ENCODE measurements at places on chromosomes 6 and 20.

DNA sequence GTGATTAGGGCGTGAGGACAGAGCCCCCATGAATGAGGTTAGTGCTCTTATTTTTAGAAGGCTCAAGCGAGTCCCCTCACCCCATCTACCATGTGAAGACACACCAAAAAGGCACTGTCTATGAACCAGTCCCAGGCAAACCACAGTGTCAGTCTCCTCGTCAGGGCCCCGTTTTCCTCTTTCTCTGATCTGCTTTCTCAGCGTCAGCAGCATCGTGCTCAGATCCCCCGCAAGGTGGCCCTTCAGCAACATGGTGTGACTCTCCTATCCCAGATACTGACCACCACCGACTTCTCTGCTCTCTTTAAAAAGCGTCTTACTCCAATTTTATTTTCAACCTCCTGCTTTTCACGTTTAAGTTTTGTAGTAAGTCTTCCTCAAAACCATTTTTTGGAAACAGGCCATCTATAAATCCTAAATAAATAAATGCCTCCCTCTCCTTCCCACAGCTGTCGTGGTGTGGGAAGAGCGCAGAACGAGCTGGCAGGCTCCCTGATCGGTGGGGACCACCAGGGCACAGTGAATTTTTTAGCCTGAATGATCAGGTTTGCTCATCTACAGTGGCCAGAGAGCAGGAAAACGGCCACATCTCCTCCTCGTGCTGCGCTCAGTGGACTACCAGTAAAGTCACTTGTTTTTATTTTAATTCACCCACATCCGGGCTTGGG lies 113.1 kb downstream of the BMP7 start:
- DNase-seq = no peak

- no peak for DNase-seq
Observed at GRCh38 chr6:16158943-16159557, 30.2 kb downstream of the MYLIP start.

- DNase-seq = no peak
Observed at GRCh38 chr20:23331450-23332350, 18.9 kb upstream of the NXT1 start.

DNA sequence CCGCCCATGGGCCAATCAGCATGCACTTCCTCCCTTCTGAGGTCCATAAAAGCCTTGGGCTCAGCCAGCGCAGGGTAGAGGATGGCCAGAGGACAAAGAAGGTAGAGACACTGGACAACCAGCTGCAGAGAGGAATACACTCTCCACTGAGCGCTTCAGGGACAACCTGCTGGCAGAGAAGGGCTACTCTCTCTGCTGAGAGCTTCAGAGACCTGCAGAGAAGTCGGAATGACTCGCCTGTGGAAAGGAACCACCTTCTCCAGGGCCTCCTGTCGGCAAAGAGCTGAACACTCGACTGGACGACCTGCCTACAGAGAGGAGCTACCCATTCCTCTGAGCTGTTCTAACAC lies 31.4 kb upstream of the SLA2 start:
- no peak for DNase-seq

DNA sequence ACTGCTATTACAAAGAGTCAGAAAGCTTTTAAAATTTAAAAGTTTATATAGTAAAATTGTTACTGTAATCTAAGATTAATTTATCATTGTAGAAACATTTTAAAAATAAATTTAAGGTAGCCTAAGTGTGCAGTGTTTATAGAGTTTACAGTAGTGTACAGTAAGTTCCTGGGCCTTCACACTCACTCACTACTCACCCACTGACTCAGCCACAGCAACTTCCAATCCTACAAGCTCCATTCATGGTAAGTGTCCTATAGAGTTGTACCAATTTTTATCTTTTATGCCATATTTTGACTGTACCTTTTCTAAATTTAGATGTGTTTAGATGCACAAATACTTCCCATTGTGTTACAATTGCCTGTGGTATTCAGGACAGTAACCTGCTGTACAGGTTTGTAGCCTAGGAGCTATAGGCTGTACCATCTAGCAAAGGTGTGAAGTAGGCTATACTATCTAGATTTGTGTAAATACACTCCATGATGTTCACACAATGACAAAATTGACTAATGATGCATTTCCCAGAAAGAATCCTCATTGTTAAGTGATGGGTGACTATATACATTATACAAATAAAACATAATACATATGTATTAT lies 10.2 kb upstream of the TMEM170B start:
- DNase-seq = no peak

GRCh38 chr6:159541296-159541695 lies 151.7 kb downstream of the SOD2 start:
- no peak for DNase-seq

- DNase-seq = no peak
Observed at GRCh38 chr6:45253453-45253852, 74.7 kb upstream of the RUNX2 start.
